ENCODE measurements at places on chromosomes 6 and 20.

DNA sequence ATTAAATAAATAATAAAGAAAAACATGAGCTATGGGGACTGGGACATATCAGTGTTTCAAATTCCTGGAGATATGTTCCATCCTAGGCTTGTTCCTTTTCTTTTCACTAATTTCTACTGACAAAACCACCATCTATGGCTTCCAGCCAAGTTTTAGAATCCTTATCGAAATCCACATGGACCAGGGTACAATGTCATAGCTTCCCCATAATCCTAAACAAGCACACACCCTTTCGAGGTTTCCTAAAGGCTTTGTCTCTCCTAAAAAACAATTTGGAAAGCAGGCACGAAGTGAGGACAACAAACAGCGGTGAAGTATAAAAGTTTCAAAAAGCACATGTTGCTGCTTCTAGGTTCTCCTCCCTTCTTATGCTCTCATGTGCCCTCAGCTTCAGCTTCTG, 13.3 kb upstream of the DST start:
- DNase-seq: no peak

GRCh38 chr6:108331982-108332381, 37.1 kb downstream of the AFG1L start:
- DNase-seq: no peak

GRCh38 chr6:56806368-56806767, 148.5 kb upstream of the BEND6 start:
- no peak for DNase-seq

GRCh38 chr6:159259441-159260125, 90.4 kb downstream of the FNDC1 start:
- DNase-seq: no peak

DNA sequence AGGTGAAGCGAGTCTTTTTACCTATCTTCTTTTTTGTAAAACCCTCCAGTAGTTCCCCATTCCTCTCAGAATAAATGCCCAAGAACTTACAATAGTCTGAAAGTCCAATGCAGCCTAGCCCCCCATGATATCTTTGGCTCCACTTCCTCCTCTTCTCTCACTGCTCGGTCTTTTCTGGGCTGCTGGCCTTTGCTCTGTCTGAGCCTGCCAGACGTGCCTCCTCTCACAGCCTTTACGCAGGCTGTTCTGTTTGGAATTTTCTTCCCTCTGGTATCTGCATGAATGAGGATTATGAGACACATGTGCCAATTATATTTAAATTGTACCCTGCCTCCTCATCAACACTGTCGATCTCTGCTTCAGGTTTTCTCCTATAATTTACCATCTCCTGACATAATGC, 174.1 kb downstream of the EYA4 start:
- no peak for DNase-seq

DNA sequence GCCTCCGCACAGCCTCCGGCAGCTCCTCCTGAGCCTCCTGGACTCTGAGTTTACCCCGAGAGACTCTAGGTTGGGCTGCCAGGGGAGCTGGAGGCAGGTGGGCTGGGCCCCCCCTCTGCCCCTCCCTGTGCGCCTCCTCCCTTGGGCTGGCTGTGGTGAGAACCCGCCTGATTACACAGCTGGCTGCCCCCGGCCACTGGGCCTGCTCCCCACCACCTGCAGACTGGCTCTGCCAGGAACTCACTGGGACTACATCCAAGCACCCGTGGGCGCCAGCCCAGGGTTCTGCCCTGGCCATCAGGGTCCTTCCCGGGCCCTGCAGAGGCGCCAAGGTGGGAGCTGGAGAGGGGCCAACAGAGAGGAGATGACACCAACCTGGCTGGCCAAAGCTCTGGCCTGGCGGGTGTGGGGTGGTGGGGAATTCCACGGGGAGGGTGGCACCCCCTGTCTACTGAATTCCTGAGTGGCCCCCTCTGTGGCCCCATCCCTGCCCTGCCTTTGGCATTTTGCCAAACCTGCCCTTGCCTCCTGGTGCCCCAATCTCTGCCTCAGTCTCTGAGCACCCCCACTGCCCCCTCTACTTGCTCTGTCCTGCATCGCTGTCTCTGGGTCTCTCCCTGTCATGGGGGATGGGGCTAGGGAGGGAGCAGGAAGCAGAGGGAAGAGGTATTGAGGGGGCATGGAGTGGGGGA, 21.9 kb upstream of the CDH22 start:
- no peak for DNase-seq

DNA sequence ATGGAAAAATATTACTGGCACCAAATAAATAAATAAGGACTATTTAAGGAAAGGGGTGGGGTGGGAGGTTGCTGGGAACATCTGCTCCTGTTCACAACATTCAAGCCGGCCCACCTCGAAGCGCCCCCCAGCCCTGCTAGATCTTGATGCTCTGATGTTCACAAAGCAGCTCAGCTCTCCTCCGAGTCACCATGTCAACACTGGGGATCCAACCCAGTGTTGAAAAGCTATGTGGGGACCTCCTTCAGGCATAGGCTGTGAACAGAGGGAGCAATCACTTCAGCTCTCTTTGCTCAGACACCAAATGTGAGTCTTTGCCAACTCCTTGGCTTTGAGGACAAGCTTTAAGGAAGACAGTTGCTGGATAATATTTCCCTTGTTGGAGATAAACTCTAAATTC, 176.8 kb upstream of the NT5E start:
- no peak for DNase-seq

GRCh38 chr6:81984599-81984998, 232.1 kb upstream of the TENT5A start:
- no peak for DNase-seq

DNA sequence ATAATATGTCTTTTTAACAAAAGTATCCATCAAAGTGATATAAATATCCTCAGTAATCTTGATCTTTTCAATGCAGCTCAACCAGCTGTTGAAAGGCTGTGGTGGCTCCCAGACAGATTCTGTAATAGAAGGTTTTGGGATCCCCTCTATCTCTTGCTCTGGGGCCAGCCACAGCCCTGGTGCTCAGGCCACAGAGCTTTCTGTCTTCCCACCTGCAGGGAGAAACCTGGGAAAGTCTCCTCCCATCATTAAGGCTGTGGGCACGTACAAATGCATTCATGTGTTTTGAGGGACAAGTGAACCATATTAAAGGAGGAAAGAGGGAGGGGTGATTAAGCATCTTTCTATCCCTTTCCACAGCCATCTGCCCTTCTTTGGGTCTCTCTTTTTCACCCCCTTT, 183.1 kb downstream of the PRDM13 start:
- no peak for DNase-seq

DNA sequence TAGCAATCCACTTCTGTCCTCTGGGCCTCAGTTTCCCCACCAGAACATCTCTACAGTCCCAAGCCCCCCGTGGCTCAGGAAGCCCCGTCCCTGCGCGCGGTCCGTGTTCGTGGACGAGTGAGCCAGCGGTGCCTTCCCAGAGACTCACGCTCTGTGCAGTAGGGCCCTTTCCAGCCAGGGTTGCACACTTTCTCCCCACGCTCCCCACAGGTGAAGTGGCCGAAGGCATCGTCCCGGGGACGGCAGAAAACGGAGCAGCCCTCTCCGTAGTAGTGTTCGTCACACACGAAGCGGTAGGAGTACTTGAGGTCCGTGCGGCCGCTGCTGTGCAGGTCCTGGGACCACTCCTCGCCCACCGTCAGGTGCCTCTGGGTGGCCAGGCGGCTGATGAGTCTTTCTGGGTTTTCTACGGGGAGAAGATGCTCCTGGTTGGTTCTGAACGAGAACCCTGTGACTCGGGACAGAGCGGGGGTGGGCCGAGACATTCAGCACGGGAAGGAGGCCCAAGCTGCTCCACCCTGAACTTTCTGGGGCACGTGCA, 2.7 kb downstream of the DLL1 start:
- DNase-seq: no peak

All from suppressor macrophage treated with lipopolysaccharide for 4 hours (primary cell).